Suppressor macrophage (primary cell): ENCODE measurements at places on chromosomes 5 and 9.

DNA sequence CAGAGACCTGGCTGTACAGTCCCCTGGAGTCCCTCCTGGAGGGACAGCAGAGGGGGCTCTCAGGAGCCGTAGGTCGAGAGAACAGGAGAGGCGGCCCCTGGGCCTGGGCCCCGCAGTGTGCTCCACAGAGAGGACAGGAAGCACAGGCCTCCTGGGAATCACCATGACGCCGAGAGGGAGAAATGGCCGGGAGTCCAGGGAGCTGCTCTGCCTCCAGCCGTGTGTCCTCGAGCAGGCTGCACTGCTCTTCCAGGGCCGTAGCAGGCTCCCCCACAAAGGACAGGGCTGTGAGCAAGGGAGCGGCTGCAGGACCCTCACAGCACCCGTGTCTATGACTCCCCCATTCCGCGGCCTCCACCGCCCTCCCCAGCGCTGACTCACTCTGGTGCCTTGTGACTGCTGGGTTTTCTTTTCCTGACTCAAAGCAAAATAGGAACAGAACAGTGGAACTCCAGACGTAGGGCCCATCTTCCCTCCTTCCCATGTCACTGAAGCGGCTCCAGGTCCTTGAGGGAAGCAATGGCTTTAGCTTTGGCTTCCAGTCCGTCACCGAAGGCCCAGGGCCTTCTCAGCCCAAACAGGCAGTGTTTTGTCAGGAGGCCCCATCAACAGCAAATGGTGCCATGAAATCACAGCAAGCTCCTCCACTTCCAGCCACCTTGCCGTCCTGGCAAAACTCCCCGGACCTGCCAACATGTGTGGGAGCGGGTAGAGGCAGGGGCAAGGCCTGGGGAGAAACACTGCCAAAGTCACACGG, 114.2 kb downstream of the LHFPL2 start:
- peak; percentile 91 for DNase-seq

- DNase-seq = no peak
Measured at GRCh38 chr9:76651119-76651705, 113.0 kb upstream of the PCA3 start.

DNA sequence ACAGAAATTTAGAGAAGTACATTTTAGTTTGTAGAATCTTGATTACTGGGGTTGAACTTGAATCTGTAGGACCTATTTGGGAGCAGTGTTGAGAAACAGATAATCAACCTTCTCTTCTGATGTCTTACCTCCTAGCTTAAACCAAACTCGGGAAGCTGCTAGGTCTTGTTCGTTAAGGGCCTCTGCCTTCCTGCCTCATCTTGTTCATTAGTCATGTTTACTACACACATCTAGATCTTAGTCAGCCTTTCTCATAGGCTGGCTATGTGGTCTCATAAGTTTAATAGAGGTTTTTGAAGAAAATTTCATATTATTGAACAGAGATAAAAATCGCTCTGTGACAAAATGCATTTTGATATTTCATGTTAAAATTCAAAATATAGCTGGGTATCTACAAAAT, 331.0 kb upstream of the EDIL3 start:
- DNase-seq = no peak

GRCh38 chr5:124644138-124644537, 102.3 kb downstream of the ZNF608 start:
- no peak for DNase-seq

DNA sequence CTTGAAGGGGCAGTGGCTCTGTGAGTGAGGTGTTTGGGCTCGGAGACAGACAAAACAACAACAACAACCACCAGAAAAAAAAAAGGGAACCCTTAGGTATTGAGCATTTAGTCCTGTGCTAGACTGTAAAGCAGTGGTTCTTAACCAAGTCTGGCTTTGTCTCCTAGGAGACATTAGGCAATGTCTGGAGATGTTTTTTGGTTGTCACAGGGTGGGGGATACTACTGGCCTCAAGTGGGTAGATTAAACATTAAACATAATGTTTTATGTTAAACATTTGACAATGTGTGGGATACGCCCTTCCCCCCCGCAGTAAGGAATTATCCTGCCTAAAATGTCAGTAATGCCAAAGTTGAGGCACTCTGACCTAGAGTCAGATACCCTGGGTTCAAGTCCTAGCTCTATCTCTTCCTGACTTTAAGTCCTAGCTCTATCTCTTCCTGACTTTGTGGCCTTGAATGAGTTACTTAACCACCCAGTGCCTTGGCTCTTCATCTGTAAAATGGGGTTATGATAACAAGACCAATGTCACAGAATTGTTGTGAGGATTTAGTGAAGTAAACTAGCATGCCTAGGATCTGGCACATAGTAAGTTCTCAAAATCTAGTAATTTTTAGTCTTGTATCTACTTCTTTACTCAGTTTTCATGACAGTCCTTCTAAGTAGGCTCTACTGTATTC, 1.8 kb downstream of the TRIM32 start:
- DNase-seq = no peak
